ENCODE measurements at places on chromosomes 3 and 15. TPM values are rescaled to one million over a fixed set of nuclear protein-coding genes. Genes with fewer than 3 reads are reported as not detected.

MINAR1 gene
- total RNA-seq, result 0.25 TPM

- no peak for DNase-seq
Measured at GRCh38 chr15:67723294-67724024, 101.8 kb upstream of the SKOR1 start.

DNA sequence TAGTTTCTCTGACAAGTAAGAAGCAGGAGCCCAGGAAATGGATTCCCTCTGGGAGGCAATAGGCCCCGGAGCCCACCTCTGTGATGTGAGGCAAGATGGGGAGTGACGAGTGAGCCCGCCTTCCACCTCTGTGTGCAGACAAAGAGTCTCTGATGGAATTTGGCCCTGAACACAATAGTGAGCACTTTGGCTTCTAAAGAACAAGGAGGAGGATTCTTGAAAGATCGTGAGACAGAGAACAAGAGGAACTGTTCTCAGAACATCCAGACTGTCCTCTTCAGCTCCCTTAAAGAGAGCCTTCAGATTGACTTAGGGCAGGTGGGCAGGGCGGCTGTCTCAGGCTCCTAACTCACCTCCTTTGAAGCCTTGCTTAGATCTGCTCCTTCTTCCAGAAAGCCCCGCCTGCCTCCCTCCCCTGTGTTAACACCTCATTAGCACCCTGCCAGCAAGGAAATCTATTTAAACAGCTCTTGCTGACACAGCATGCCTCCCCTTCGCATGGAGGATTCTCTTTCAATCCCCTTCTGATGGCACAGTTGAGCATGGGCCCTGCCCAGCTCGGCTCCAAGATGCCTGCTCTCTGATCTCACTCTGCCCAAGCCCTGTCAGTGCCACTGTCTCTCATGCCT lies 430.3 kb downstream of the NTRK3 start:
- DNase-seq, result no peak

- no peak for DNase-seq
Measured at GRCh38 chr3:143348486-143349327, 229.1 kb downstream of the CHST2 start.

STRIT1 gene
- total RNA-seq, result not detected

PP2D1 gene
- not detected for total RNA-seq

- peak; percentile 53 for DNase-seq
Measured at GRCh38 chr15:25508369-25509002, 69.7 kb upstream of the UBE3A start.

- peak; percentile 69 for DNase-seq
Measured at GRCh38 chr15:38853608-38854007, 289.0 kb upstream of the RASGRP1 start.

DNA sequence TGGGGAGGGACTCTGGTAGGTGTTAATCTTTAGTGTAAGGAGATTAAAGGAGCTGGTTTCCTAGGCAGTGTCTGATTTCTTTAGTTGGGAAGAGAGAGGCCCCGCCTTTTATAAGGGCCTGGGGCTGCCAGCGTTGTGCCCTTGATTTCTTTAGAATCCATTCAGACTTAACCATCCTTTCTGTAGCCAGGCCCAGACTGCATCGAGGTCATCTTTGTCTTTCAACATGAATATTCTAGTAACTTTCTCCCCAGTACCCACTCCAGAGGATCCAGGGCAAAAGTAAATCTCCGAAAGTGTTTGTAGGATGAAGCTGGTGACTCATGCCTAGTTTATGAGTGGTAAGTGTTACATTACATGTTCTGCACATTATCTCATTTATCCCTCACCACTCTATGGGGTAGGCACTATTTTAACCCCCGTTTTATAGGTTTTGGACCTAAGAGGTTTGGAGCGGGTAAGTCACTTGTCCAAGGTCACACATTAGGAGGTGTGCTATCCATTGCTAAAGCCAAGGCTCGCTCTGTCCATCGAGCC lies 11.8 kb upstream of the USP3 start:
- peak; percentile 59 for DNase-seq

Data from HT-29 (cell line).